Placental pericyte (primary cell): ENCODE measurements at places on chromosomes 1 and 21. TPM values are rescaled to one million over a fixed set of nuclear protein-coding genes. Genes with fewer than 3 reads are reported as not detected.

The ADAMTS1 gene
- 49.5 and 290 TPM in 2 replicates for total RNA-seq

The FCN3 gene
- not detected in 2 replicates for total RNA-seq

The CNIH3 gene
- 39.6 and 91.5 TPM in 2 replicates for total RNA-seq

The CZIB gene
- total RNA-seq, result 38.5 and 41.8 TPM in 2 replicates
